HT-29 (cell line): ENCODE measurements at places on chromosomes 6 and 20.

DNA sequence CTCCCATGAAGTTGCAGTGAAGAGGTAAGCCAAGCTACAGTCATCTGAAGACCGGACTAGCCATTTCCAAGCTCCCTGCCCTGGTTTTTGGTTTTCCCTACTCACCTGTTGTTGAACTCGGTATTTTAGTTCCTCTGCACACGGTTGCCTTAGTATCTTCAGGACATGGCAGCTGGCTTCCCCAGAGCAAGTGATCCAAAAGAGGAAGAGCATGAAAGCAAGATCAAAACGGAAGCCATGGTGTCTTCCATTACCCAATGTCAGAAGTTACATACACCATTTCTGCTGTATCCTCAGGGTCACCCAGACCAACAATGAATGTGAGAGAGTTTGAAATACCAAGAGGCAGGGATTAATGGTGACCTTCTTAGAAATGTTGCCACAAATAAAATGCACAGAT is 276.6 kb upstream of the CNR1 start:
- DNase-seq: no peak

- DNase-seq: no peak
Observed at GRCh38 chr6:118146584-118146983, 239.5 kb downstream of the SLC35F1 start.

- DNase-seq: no peak
Observed at GRCh38 chr6:63097222-63097621, 114.0 kb upstream of the FKBP1C start.

GRCh38 chr6:114390176-114390575 is 47.4 kb upstream of the HS3ST5 start:
- no peak for DNase-seq

GRCh38 chr6:105526225-105526872 is 123.5 kb upstream of the PREP start:
- no peak for DNase-seq

DNA sequence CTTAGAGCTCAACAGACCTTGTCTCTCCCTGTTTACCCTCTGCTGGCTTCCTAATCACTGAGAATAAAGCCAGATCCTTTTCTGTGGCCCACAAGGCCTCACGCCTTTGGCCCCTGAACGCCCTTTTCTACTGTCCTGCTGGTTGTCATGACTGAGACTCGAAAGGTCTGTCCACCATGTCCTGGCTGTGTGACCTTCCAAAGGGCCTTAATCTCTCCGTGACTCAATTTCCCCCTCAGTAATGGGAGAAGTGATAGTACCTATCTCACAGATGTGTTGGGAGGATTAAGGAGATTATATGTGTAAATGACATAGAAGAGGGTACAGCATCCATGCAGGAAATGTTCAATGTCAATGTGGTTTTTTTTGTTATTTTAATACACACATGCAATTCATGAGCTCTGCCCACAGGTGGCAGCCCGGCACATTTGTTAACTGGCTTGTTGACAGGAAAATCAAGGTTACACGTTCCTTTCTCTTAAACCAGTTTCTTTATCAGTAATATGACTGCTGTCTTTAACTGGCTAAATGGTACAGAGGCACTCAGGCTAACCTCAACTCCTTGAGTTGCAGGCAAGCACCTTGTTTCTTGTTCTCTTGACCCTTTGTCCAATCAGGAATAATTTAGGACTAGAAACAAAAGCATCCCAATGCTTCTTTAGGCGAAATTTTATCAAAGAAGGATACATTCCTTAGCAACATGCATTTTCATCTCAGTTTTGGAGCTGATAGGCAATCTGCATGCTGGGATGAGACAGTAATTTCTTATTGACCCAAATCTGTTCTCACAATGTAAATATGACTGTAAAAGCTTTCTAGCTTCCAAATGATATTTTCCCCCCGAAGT is 16.6 kb downstream of the SLC22A1 start:
- DNase-seq: peak; percentile 68

DNA sequence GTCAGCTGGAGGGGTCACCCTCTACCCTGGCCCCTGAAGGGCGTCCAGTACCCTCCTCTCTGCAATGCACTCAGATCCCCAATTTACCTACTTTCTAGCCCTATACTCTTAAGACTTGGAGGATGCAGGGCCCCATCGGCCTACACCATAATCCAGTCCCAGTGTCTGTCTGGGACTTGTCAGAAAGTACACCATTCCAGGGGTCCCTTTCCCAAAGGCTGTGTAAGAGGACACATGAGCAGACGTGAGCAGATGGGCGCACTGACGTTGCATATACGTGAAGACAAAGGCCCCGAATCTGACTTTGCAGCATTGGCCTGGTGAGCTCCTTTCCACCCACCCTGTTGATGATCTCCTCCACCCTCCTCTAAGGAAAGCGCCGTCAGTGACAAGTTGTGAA is 20.9 kb upstream of the SMOC2 start:
- no peak for DNase-seq

- DNase-seq: no peak
Observed at GRCh38 chr20:44109951-44110361, 77.0 kb downstream of the JPH2 start.

DNA sequence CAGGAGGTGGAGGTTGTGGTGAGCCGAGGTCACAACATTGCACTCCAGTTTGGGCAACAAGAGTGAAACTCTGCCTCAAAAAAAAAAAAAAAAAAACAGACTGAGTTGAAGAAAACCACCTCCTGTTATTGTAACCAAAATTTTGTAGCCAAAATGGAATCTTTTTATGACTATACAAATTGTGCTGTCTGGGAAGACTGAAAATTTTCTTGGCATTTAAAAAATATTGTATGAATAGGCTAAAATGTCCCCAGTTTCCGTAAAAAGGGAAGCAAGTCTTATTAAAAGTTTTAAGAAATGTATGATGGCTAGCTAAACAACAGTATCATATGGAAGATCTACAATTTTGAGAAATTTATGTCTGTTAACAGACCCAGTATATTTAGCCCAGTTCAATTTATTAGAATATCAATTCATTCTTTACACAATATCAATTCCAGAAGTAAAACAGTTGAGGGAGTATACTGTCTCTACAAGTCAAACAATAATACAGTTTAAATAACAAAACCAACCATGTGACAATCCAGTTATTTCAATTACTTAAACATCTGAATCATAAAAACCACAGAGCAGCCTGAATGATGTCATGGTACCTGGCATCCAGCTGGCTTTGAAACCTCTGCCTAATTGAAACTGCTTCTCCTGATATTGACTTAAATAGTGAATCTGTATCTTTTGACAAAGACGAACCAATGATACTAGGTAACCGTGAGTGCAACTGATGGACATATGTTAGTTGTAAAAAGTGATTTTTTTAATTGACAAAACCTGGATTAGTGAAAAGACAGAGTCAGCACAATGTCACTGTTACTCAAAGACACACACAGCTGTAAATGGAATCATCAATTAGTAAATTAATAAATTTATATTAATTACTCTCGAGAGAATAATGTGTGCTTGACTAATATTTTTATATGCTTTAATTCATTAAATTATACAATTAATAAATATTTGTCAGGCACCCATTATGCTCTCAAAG is 166.6 kb upstream of the MARCKS start:
- peak; percentile 40 for DNase-seq

- no peak for DNase-seq
Observed at GRCh38 chr6:52536424-52536916, 40.4 kb downstream of the TRAM2 start.

DNA sequence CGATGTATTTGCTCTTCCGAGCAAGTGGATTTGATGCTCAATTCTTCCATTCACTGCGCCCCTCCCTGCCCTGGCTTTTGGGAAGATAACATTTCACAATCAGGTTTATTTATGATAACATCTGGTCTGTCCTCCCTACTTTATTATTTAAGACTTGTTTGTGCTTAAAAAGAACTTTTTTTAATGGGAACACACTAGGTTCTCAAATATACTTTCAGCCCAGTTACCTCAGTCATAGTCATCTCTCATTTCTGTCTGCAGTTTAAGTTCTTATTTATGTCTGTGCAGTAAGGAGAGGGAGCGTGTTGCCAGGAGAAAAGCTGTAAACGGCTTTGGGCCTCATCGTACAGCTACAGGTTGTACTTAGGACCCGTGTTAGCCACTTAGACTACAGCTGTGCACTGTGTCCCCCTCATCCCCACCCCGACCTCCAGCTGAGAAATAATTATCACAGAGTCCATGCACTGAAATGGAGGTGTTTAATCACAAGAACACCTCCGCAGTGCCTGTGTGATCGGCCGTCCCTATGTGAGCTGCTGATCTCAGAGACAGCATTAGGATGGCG is 99.3 kb downstream of the RPP40 start:
- no peak for DNase-seq

DNA sequence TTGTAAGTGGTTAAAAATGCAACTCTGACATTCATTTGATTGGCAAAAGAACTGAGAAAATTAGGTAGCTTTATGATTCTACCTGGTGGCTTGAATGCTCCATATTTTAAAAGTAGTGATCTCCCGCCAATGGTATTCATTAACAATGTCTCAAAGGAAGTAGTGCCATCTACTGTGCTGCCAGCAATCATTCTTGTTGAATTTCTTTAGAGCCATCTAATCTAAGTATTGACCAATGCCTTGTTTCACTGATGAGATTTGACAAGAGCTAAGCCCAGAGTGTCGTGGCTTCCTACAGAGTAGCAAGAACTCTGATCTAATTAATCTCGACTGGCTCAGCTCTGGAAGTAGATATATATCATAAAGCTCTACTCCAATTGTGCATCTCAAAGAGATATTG is 696.7 kb downstream of the C6orf118 start:
- DNase-seq: no peak

GRCh38 chr6:15044146-15044882 is 201.6 kb upstream of the JARID2 start:
- DNase-seq: no peak

DNA sequence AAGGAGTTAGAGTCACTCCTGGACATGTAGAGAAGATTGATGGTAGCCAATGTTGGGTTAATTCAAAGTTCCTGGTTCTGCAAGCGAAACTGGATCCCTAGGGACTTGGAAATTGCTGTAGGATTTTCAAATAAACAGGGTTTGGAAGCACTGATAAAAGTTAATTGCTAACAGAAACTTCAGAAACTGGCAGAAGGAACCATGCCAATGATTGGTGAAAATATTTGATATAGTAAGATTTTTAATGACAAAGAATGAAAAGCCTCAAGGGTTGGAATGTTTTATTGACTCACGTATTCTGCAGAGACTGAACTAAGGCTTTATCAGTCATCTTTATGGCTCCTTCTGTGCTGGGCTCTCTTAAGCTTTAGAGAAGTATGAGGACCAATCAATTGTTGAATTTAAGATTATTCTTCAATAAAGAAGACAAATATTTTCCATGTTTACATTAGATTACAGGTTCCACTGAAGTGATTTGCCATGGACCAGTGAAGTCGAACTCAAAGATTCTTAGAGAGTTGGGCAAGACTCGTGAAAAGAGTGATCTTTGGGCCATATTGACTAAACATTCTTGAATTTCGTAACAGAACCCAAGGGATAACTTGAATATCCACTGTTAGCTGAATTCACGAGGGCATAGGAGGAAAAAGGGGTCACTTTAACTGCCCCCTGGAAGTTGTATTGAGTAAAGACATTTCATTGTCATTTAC is 371.4 kb downstream of the HDGFL1 start:
- no peak for DNase-seq

DNA sequence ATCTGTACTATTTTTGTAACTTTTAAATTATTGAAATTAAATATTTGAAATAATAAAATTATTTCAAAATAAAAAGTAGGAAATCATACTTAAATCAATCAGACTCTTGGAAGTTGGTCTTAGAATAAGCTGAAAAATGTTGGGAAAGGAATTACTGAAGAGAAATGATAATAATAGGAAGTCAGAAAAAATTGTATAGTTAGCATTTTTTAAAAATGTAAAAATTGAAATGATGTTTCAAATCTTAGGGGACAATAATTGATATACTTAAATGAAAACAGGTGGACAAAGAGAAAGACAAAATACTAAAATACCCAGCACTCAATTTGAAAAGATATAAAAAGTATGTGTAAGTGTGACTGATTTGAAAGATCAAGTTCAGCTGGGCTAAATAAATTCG is 186.1 kb downstream of the BMP2 start:
- no peak for DNase-seq

- no peak for DNase-seq
Observed at GRCh38 chr6:109483735-109484057, 677 bp upstream of the ZBTB24 start.

- peak; percentile 78 for DNase-seq
Observed at GRCh38 chr6:156720691-156721685, 56.2 kb upstream of the ARID1B start.

- DNase-seq: no peak
Observed at GRCh38 chr20:34163307-34163706, 51.3 kb upstream of the EIF2S2 start.

GRCh38 chr6:52125139-52125538 is 37.7 kb upstream of the PKHD1 start:
- no peak for DNase-seq

GRCh38 chr6:54491431-54491830 is 183.2 kb downstream of the TINAG start:
- no peak for DNase-seq

- no peak for DNase-seq
Observed at GRCh38 chr6:9745476-9745875, 669.4 kb downstream of the TFAP2A start.

GRCh38 chr6:44381739-44382138 is 5.8 kb upstream of the CDC5L start:
- no peak for DNase-seq

DNA sequence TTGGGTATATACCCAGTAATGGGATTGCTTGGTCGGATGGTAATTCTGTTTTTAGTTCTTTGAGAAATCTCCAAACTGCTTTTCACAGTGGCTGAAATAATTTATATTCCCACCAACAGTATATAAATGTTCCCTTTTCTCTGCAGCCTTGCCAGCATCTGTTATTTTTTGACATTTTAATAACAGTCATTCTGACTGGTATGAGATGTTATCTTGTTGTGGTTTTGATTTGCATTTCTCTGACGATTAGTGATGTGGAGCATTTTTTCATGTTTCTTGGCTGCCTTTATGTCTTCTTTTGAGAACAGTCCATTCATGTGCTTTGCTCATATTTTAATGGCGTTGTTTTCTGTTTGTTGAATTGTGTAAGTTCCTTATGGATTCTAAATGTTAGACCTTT is 641.6 kb downstream of the HACE1 start:
- DNase-seq: no peak

DNA sequence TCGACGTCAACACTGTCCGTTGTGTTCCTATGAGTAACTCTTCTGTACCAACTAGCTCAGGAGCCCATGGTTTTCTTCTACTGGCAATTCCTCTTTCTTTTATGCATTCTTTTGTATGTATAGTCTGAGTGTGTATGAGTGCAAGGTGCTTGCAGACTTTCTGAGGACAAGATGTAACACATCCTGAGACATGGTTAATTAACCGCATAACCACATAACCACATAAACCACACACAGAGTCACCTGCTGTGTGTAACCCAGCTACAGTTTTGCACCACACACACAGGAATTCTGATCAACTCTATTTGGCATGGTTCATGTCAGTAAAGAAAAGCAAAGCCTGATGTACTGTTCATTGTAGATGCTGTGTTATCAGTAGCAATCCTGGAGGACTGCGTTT is 98.6 kb downstream of the DACT2 start:
- DNase-seq: no peak
